Heart left ventricle (tissue), 16 donors: ENCODE measurements at places on chromosomes 3 and 15. TPM values are rescaled to one million over a fixed set of nuclear protein-coding genes. Genes with fewer than 3 reads are reported as not detected.

GRCh38 chr3:21778715-21779114 is 27.7 kb upstream of the ZNF385D start:
- DNase-seq, result no peak

DNA sequence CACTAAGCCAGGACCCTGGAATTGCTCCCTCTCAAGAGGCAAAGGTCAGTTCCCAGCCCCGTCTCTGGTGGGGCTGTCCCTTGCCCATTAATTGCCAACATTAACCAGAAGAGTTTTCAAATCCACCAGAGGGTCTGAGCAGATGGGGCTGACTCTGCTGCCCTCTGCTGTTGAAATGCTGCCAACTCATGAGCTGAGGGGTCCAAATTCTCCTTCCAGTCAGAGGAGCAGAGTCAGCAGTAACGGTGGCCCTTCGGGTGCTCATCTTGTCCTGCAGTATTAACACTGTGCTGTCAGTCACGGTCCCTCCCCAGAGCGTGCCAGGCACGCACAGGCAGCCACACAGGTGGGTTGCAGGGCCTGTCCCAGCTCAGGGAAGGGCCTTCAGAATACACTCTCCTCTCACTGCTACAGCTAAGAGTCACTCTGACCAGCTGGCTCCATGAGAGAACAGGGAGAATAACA is 10.7 kb upstream of the SPTBN5 start:
- peak; percentile 64 for DNase-seq

Gene CXCR6
- 0.19 TPM for polyA plus RNA-seq

Gene TAGLN3
- polyA plus RNA-seq, result 0.25 TPM

Gene EBLN2
- 0.24 TPM for polyA plus RNA-seq

Gene BLOC1S6
- polyA plus RNA-seq, result 26.6 TPM

Gene ATP13A5
- not detected for polyA plus RNA-seq

DNA sequence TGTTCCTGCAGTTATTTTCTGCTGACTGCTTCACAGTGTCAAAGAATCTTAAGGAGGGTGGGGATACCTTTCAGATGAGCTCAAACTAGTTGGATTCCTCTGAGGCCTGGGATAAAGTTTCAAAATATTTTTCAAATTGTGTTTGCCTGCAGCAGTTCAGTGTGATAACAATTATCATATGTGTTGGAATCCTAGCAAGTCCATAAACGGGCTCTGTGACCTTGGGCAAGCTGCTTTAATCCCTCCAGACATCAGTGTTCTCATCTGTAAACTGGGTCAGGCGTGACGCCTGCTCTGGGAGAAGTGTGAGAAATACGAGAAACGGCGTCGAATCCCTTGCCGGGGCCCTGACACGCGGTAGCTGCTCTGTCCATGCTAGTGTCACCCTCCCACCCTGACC is 153.5 kb downstream of the UACA start:
- no peak for DNase-seq

Gene ALDH1L1
- polyA plus RNA-seq, result 27.2 TPM

DNA sequence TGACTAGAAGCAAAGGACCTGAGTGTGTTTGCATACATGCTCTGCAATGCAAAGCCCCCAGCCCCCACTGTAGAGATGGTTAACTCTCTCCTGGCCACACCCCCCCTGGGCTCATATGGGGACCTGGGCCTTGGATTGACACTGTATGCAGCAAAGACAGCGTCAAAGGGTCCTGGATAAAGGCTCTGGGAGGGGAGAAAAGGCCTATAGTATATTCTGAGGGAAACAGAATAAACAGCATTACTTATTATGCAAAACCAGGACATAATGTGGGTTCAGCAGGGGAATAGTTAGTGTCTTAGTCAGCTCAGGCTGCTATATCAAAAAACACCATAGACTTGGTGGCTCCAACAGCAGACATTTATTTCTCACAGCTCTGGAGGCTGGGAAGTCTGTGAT is 158.7 kb downstream of the APBA2 start:
- no peak for DNase-seq

- no peak for DNase-seq
Measured at GRCh38 chr3:126100269-126100633, 16.3 kb upstream of the SLC41A3 start.
